HCEC 1CT (cell line): ENCODE measurements at places on chromosomes 2 and 18.

DNA sequence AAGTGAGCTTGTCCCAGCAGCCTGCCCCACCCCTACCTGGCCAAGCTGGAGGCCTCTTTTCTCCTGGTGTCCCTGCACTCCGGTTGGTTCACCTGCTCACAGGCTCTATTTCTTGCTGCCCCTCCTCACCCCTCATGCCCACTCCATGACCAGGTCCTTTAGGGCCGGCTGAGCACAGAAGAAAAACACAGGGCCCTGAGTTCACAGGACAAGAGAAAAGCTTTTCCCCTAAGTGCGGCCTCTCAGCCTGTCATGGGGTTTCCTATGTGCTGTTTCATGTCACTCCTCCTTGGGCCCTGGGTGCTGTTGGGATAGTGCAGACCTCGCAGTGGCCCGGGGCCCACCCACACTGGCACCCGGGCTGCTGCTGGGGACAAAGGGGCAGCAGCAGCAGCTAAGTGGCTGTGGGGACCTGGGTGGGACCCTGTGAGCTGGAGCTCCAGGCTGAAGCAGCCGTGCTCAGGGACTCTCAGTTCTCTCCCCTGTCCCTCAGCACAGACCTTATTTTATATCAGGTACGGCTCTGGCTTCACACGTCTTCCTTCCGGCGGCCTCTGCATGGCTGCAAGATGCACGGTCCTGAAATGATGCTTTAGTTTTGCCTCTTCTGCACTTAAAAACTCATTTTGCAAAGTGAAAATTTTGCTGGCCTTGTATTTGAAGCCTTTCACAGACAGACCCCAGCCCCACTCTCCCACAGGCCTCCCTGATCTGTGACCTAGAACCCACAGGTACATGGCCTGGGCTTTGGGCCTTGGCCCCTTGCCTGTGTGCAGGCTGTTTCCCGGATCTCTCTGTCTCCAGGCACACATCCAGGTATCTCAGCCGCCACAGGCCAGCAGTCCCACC lies 71.8 kb downstream of the SH3RF3 start:
- no peak for DNase-seq

DNA sequence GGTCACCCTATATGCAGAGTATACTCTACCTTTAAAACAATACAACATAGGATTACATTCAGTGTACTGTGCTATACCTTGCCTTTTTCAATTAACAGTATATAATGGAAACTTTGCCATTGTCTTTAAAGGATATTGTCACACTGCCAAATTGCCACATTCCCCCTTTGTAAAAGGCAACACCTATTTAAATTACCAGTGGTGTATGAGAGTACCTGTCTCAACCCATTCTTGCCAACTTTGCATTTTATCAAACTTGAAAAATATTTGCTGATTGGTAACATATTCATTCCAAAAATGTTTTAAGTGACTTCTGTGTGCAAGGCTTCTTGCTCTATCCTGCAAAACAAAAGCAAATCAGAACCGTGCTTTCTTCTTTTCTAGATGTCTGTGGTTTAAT lies 92.9 kb downstream of the FMNL2 start:
- DNase-seq = no peak

DNA sequence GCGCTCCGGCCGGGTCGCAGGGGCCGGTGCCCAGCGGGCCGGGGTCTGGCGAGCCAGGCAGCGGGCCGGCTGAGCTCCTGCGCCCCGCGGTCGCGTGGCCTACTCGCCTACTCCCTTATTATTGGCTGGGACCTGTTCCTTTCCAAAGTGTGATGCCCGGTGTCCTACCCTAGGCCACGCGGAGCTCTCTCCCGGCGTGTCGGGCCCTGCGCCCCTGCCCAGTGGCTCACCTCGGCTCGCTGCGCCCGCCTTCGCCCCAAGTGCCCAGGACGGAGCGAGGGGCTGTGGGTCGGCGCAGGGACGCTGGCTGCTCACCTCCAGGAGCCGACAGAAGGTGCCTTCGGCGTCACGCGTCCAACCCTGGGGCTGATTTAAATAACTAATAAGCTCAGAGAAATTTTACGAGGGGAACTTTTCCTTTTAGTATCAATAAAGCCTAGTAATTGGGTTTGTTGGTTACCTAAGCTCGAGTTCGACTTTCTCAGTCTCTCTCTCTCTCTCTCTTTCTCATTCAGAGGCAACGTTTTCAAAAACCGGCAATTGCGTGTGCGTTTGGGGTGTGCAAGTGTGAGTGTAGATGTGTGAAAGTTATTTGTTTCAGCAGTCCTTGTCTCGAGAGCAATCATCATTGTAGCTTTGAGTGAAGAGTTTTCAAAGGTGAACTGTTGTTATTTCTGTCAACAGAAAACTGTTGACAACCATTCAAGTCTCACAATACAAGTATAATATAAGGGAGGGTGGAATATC lies 7.0 kb upstream of the SATB2 start:
- no peak for DNase-seq

DNA sequence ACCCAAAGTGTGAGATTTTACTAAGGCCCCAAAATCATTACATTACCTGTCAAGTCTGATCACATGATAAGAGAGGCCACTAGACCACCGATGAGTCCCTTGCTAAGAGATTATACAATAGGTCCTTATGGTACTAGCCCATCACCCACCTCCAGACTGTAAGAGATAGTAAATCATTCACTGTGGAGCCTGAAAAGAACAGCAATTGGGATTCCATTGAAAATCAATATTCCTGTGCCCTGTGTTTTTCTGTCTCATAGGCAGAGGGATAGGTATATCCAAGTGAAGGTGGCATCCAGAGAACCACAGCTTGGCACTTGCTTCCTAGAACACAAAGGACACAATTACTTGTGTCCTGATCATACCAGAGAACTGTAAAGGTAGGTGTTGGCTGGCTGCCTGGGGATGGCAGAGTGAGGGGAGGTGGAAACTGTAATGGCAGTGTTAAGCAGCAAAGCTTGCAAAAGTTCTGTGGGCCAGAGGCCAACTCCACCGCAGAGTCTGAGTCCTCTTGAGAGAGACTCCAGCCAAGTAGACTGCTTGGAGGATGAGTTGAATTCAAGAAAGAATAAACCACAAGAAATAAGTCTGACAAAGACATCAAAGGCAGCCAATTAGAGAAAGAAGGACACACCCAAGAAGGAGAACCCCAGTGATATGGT lies 102.0 kb upstream of the PIEZO2 start:
- DNase-seq = no peak

- no peak for DNase-seq
Measured at GRCh38 chr18:21264651-21265050, 22.6 kb downstream of the GREB1L start.

- DNase-seq = no peak
Measured at GRCh38 chr2:74792282-74792681, 41.6 kb upstream of the HK2 start.

- peak; percentile 89 for DNase-seq
Measured at GRCh38 chr2:110149330-110150220, 34.0 kb upstream of the MALL start.

DNA sequence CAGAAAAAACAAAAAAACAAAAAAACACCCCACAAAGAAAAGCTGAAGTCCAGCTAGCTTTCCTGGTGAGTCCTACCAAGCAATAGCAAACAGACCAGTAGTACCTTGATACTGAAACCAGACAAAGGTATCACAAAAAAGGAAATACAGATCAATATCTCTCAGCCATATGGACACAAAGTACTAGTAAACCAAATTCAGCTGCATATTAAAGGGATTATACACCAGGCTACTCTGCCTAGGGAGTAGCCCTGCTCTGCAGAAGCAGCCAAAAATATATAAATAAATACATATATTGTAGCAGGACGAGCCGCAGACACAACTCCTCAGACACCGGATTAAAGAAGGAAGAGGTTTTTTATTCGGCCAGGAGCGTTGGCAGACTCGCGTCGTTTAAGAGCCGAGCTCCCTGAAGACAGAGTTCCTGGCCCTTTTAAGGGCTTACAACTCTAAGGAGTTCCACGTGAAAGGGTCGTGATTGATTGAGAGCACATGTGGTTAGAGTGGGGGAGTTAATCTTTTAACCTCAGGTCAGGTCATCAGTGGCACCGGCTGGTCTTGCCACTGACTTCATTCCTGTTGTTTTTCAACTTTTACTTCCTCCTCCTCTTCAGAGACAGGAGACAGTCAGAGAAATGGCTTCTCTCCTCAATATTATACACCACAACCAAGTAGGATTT lies 38.4 kb upstream of the DTNB start:
- no peak for DNase-seq

DNA sequence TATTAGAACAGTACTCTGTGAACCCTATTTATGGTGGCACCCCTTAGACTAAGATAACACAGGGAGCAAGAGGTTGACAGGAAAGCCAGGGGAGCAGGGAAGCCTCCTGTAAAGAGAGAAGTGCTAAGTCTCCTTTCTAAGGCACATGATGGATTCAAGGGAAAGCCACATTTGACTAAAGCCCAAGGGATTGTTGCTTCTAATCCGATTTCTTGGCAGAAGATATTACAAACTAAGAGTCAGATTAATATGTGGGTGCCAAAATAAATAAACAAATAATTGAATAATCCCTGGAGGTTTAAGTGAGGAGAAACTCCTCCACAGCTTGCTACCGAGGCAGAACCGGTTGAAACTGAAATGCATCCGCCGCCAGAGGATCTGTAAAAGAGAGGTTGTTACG lies 333.2 kb downstream of the SOX11 start:
- no peak for DNase-seq

- DNase-seq = no peak
Measured at GRCh38 chr2:128754246-128754724, 435.6 kb upstream of the HS6ST1 start.

GRCh38 chr2:1599301-1600085 lies 144.8 kb downstream of the PXDN start:
- DNase-seq = no peak

- peak; percentile 46 for DNase-seq
Measured at GRCh38 chr2:120453635-120453998, 107.7 kb downstream of the INHBB start.

GRCh38 chr2:31578316-31578715 lies 2.4 kb downstream of the SRD5A2 start:
- DNase-seq = no peak

DNA sequence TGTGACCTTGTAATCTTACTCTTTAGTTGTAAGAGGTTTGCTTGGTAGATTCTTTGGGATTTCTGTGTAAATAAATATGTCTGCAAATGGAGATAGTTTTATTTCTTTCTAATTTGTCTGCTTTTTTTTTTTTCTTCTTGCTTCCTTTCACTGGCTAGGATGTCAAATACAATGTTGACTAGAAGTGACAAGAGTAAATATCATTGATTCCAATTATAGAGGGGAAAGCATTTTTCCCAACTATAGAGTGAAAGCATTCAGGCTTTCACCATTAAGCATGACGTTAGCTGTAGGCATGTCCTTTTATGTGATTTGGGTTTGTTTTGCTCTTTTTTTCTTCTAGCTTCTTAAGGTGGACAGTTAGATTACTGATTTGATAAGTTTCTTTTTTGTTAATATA lies 191.5 kb downstream of the MCFD2 start:
- DNase-seq = no peak

- DNase-seq = no peak
Measured at GRCh38 chr2:26010943-26011342, 22.9 kb upstream of the RAB10 start.

- no peak for DNase-seq
Measured at GRCh38 chr2:133475610-133476009, 92.7 kb downstream of the NCKAP5 start.

GRCh38 chr2:15808204-15808910 lies 132.0 kb upstream of the MYCN start:
- no peak for DNase-seq

GRCh38 chr2:98458207-98458606 lies 13.5 kb downstream of the INPP4A start:
- DNase-seq = no peak

DNA sequence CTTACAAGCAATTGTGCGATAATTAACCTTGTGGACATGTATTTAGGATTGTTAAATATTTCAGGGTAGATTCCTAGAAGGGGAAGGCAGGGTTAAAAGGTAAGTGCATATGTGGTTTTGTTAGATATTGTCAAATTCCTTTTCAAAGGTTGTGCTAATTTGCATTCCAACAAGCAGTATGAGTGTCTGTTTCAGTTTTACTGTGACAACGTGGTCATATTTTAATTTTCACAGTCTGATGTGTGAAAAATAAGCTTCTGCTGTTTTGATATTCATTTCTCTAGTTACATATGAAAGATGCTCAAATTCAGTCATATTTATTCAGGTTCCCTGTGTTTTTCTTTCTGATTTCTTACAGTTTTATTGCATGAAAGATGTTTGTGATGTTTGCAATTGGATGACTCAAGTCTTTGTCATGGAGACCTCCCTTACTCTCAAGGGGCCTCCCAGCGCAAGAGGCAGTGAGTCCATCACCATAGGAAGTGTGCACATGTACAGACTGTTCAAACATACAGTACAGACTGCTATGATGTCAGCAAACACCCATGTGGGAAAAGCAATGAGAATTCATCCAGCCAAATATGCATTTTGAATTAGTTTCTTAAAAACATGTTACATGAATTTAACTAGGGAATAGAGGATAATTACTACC lies 310.8 kb downstream of the GALR1 start:
- no peak for DNase-seq

DNA sequence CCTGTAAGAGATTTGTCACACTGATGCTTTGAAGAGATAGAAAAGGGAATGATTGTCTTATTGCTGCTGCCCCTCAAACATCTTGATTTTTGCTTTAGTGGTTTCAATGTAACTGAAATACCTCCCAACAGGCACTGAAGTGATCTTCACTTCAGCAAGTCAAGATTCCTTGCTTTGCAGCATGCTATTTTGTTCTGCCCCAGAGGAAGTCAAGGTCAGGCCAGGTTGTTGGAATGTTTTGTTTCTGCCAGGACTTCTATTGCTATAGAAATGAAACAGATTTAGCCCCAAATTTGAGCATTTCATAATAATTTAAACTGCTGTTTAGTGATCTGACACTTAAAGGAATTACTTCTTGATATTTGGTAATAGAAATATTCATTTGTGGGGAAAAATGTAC lies 277.6 kb downstream of the ZNF804A start:
- DNase-seq = no peak

GRCh38 chr2:9212661-9213411 lies 6.2 kb downstream of the ASAP2 start:
- no peak for DNase-seq

DNA sequence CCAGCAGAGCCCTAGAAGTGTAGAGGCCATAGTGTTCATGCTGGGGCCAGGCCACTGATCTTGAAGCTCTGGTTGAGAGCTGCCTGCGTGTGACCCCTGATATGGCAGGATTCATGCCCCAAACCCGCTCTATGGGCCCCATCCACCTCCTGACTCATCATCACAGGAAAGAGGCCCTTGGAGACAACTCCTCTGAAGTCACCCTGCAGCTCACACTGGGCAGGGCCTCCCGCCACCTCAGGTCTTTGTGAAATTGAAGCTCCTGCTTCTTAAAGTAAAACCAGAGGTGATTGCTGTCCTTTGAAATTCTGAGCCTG lies 12.0 kb upstream of the TUBB6 start:
- DNase-seq = peak; percentile 77

DNA sequence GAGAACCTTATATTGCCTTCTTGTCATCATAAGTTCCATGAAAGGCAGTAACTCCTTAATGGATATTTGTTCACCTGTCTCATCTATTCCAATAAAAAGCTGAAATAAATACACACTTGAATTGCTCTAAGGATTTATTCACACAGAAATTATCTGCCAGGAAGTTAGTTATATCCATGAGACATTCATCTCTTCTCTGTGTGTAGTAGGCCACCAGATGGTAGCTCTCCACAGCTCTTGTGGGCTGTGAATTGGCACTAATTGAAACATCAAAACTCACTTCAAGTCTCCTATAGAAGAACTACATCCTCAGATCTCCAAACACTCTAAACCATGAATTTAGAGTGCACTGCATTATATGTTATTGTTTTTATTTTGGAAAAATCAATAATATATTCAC lies 189.6 kb downstream of the DSC3 start:
- DNase-seq = no peak

GRCh38 chr2:172472446-172473033 lies 45.2 kb downstream of the ITGA6 start:
- no peak for DNase-seq

- DNase-seq = no peak
Measured at GRCh38 chr2:21175895-21176646, 52.3 kb downstream of the TDRD15 start.
